Psoas muscle (tissue), 8 donors: ENCODE measurements at places on chromosomes 12 and 14. TPM values are rescaled to one million over a fixed set of nuclear protein-coding genes. Genes with fewer than 3 reads are reported as not detected.
A peak's percentile ranks its signal among the peaks of the same experiment; 100 is the strongest.

DNA sequence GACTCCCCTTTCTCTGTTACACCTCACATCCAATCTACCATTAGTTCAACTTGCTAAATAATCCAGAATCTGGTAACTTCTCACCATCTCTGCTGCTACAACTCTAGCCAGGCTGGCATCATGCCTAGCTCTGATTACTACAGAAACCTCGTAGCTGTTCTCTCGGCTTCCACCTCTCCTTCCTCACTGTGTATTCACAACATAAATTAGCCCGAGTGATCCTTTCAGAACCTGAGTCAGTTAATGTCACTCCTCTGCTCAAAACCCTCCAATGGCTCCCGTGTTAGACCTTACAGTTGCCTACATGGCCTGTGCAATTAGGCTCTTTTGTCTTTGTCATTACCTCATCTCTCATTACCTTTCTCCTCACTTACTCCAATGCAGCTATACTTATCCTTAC, 139.4 kb downstream of the PDE3A start:
- no peak for DNase-seq
- no peaks in the 10 kb centered on the region for H3K36me3 ChIP-seq
- H3K27me3 ChIP-seq: no peaks in the 10 kb centered on the region
- H3K27ac ChIP-seq: no peak overlapping the region

DNA sequence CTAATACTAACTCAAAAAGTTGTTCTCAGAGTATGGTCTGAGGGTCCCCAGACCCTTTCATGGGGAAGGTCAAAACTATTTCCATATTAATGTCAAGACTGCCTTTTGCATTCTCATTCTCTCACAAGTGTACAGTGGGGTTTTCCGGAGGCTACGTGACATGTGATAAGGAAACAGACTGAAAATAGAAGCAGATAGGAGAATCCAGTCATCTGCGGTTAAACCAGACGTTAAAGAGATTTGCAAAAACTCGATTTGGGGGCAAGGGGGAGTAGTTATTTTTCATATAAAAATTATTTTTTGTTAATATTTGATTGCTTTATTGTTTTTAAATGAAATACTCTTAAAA, 1.0 kb upstream of the NAP1L1 start:
- no peaks in the 10 kb centered on the region for H3K27me3 ChIP-seq
- H3K36me3 ChIP-seq: no peaks in the 10 kb centered on the region
- H3K27ac ChIP-seq: peak overlapping the region; percentile 93
- H3K4me1 ChIP-seq: peaks cover 13% of the 10 kb centered on the region
- no peak for DNase-seq

GRCh38 chr14:72164420-72165228, 232.4 kb downstream of the RGS6 start:
- no peak overlapping the region for H3K4me3 ChIP-seq
- no peaks in the 10 kb centered on the region for H3K36me3 ChIP-seq
- H3K27me3 ChIP-seq: peaks cover 2% of the 10 kb centered on the region
- no peaks in the 10 kb centered on the region for H3K4me1 ChIP-seq
- DNase-seq: no peak
- H3K27ac ChIP-seq: no peak overlapping the region

DNA sequence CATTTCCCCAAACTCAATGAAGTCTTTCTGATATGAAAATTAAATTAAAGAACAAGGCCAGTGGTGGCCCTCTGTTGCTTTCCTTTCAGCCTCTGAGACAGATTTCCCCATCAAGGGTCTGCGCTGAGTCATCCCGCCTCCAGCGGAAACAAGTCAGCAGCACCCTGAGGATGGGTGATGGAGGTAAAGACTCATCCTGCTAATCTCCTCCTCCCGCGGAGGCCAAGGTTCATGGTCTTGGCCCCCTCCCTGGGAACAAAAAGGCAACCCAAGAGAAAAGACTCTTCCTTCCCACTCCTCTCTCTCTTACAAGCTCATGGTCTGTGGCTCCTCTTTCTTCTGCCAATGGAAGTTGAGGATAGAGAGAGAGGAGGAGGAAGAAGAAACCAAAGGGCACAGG, 9.0 kb upstream of the NUMB start:
- H3K4me1 ChIP-seq: peaks cover 12% of the 10 kb centered on the region
- H3K27ac ChIP-seq: no peak overlapping the region
- H3K36me3 ChIP-seq: no peaks in the 10 kb centered on the region

- peak; percentile 74 for DNase-seq
- H3K4me1 ChIP-seq: no peaks in the 10 kb centered on the region
- H3K36me3 ChIP-seq: peaks cover 69% of the 10 kb centered on the region
- H3K4me3 ChIP-seq: no peak overlapping the region
- no peak overlapping the region for H3K27ac ChIP-seq
These were observed 17.6 kb downstream of the TDP1 start for GRCh38 chr14:89973234-89973823.

DNA sequence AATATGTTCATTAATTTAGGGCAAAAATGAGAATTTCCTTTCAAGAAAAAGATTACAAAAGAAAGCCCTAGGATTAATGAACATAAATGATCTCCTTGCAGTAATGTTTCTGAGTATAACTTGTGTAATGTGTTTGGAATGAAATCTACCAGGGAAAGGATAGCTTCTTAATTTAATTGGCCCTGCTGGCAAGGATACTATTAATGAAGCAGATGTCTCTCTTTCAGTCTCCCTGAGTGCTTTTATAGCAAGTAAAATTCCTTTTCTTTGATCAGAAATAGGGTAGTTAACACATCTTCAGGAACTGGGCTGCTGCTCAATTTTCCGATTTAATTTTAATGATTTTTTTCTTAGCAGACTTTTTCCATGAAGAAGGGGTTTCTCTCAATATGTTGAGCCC, 379.4 kb upstream of the PDE3A start:
- H3K36me3 ChIP-seq: no peaks in the 10 kb centered on the region
- no peaks in the 10 kb centered on the region for H3K4me1 ChIP-seq
- no peaks in the 10 kb centered on the region for H3K27me3 ChIP-seq
- H3K27ac ChIP-seq: no peak overlapping the region
- DNase-seq: no peak
- H3K4me3 ChIP-seq: no peak overlapping the region

GRCh38 chr14:103528146-103528586, 830 bp upstream of the TRMT61A start:
- H3K4me3 ChIP-seq: peak overlapping the region; percentile 84
- peaks cover 22% of the 10 kb centered on the region for H3K36me3 ChIP-seq
- H3K27ac ChIP-seq: peak overlapping the region; percentile 88
- DNase-seq: peak; percentile 21
- no peaks in the 10 kb centered on the region for H3K27me3 ChIP-seq

DNA sequence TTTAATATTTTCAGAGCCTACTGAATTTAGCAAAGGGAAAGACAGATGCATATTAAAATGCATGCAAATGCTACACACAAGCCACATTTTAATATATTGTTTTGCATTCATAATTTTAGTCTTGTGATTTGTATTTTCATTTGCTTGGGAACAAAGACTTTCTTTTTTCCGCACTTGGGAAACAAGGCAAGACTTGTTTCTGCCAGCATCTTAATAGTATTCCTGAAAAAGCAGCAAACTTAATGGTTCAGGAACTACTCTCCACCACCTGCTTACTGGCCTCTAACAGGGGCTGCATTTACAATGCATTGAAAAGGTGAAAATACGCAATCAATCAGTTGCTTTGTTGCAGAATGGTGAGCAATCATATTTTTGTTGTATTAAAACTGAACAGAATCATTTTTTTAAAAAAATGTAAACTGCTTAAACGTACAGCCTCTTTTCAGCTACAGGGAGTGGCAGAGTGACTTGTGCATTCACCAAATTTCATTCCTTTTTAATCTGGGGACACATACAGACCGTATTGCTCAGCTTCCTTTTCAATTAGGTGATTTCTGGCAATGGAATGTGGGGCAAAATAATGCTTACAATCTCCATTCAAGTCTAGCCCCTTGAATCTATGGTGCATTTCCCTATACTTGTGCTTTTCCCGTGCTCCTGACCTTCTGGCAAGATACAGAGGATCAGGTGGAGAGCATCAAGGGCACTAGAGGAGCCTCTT, 144.1 kb upstream of the BTG1 start:
- no peaks in the 10 kb centered on the region for H3K4me1 ChIP-seq
- H3K27ac ChIP-seq: no peak overlapping the region
- no peak overlapping the region for H3K4me3 ChIP-seq
- H3K36me3 ChIP-seq: no peaks in the 10 kb centered on the region
- H3K27me3 ChIP-seq: no peaks in the 10 kb centered on the region
- DNase-seq: no peak

DNA sequence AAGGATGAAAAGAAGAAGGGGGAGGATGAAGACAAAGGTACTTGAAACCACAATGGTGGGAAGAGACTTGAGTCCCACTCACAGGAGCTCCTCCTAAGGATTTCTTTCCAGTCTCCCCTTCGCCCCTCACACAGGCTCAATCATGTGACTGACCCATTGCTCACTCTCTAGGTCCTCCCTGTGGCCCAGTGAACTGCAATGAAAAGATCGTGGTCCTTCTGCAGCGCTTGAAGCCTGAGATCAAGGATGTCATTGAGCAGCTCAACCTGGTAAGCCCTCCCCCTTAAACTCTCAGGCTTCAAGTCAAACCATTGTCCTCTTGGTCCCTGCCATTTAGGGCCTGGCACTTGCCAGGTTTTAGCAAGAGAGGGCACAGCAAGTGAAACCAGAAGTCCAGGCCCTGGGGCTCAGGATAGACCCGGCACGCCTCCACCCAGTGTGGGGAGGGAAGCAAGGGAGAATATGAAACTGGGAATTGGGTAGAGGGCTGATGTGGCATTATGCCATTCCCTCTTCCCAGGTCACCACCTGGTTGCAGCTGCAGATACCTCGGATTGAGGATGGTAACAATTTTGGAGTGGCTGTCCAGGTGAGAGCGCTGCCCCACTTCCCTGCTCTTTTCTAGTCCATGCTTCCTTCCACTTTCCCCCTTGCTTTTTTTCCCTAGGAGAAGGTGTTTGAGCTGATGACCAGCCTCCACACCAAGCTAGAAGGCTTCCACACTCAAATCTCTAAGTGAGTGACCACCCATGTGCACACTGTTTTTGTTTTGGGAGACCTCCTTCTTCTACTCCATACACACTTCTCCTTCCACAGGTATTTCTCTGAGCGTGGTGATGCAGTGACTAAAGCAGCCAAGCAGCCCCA, 1.8 kb downstream of the PSME1 start:
- peaks cover 25% of the 10 kb centered on the region for H3K36me3 ChIP-seq
- H3K27me3 ChIP-seq: no peaks in the 10 kb centered on the region
- H3K27ac ChIP-seq: peak overlapping the region; percentile 38
- DNase-seq: no peak
- H3K4me1 ChIP-seq: peaks cover 57% of the 10 kb centered on the region

DNA sequence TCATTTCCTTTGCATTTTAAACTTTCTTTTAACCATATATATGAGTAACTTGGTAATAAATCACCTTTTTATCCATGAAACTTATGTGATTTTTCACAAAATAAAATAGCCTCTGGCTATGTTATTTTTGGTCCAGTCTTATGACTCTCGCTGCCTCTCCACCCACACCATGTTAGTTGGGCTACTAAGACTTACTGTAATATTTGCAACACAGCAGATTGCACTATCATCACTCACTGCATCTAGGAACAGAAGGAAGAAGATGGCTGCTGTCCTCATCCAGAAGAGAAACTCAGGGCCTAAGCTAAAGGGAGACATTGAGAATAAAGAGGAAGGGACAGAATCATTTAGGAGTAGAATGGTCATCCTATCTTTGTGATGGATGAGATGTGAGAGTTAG, 12.6 kb upstream of the B4GALNT3 start:
- H3K4me1 ChIP-seq: no peaks in the 10 kb centered on the region
- H3K27me3 ChIP-seq: no peaks in the 10 kb centered on the region
- H3K4me3 ChIP-seq: no peak overlapping the region
- no peak for DNase-seq
- H3K27ac ChIP-seq: no peak overlapping the region
- H3K36me3 ChIP-seq: no peaks in the 10 kb centered on the region

- H3K4me3 ChIP-seq: no peak overlapping the region
- no peak overlapping the region for H3K27ac ChIP-seq
- no peaks in the 10 kb centered on the region for H3K36me3 ChIP-seq
- no peaks in the 10 kb centered on the region for H3K4me1 ChIP-seq
- H3K27me3 ChIP-seq: no peaks in the 10 kb centered on the region
- DNase-seq: no peak
These were observed 123.0 kb downstream of the PRKD1 start for GRCh38 chr14:29804481-29805266.

DNA sequence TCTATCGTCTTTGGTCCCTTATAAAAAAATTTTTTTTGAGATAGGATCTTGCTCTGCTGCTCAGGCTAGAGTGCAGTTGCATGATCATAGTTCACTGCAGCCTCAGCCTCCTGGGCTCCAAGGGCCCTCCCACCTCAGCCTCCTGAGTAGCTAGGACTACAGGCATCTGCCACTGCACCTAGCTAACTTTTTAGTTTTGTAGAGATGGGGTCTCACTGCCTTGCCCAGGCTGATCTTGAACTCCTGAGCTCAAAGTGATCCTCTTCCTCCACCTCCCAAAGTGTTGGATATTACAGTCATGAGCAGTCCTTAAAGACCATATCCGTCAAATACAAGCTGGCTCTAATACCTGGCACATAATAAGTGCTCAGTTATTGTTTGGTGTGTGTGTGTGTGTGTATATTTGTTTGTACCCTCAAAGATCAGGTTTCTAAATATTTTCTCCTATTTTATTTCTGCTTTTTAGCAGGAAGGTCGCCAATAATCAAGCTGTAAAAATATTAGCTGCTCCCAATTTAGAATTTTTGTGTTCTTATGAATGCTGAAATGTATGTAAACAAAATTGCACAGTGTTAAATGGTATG, 30.5 kb downstream of the SRGAP1 start:
- H3K27ac ChIP-seq: no peak overlapping the region
- H3K36me3 ChIP-seq: no peaks in the 10 kb centered on the region
- no peak for DNase-seq
- H3K4me1 ChIP-seq: no peaks in the 10 kb centered on the region

DNA sequence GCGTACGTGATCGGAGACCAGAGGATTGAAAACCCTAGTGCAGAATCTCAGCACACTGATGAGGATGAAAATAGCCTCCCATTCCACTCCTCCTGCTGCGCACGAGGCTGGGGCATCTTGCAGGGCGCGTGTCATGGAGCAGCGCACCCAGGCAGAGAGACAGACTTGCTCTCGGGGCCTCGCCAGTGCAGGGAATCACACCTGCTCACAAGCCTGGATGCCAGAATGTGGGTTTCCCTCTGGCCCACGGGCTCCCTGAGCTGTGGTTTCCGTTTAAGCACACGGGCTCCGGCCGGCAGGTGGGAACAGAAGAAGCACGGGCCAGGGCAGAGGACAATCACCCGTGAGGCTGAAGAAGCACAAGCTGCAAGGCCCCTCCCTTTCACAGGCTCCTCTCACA, 2.0 kb downstream of the FGF6 start:
- peaks cover 28% of the 10 kb centered on the region for H3K4me1 ChIP-seq
- no peaks in the 10 kb centered on the region for H3K27me3 ChIP-seq
- DNase-seq: no peak
- H3K27ac ChIP-seq: peak overlapping the region; percentile 86
- H3K36me3 ChIP-seq: no peaks in the 10 kb centered on the region

GRCh38 chr12:96112733-96113132, 77.3 kb upstream of the LTA4H start:
- H3K27ac ChIP-seq: no peak overlapping the region
- H3K36me3 ChIP-seq: no peaks in the 10 kb centered on the region
- H3K4me3 ChIP-seq: no peak overlapping the region
- no peak for DNase-seq
- H3K27me3 ChIP-seq: no peaks in the 10 kb centered on the region

Gene ARHGAP9
- total RNA-seq: 1.3 TPM

Gene USP44
- total RNA-seq: 0.24 TPM

Gene DPPA3
- total RNA-seq: not detected

Gene AVPR1A
- 1.3 TPM for total RNA-seq

Gene HOXC12
- total RNA-seq: not detected

Gene SERPINA5
- 16.3 TPM for total RNA-seq
